ENCODE measurements at places on chromosomes 5 and 9.

DNA sequence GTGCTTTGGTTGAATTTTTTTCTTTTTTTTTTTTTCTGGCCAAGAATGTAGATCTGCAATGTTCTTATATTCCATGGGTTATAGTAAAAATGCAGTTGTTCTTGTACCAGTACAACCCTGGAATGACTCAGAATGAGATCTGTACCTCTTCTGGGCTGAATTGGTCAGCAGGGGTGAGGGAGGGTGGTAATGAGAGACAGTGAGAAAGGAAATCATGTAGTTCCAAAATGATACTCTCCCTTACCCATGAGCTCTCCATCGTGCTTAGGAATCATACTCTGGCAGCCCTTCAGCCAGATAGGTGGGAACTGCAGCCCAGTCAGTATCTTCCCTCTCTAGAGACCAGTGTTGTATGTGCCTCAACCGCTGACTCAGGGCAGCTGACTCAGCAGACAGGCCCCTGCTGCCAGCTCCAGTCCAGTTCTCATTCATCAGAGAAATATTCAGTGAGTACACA, 2.1 kb upstream of the GLIS3 start:
- peak; percentile 40 for DNase-seq

DNA sequence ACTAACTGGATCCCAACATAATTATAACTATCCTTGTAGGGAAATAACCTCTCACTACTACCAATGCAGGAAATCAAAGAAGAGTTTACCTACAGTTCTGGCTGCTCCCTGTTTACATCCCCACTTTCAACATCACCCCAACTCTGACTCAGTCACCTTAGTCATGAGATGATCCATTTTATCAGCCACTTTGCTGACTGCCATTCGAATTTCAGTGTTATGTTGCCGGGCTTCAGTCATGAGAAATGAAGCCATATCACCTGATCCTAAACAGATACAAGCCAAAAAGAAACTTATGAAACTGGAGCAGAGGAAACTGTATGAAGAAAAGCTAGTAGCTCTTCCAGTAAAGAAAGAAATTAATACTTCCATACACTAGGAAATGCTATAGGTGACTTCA, 33.7 kb downstream of the SLC31A2 start:
- no peak for DNase-seq

GRCh38 chr5:143986516-143987212, 174.7 kb downstream of the HMHB1 start:
- DNase-seq, result no peak

- no peak for DNase-seq
Observed at GRCh38 chr5:50435168-50435567, 5.9 kb downstream of the EMB start.

DNA sequence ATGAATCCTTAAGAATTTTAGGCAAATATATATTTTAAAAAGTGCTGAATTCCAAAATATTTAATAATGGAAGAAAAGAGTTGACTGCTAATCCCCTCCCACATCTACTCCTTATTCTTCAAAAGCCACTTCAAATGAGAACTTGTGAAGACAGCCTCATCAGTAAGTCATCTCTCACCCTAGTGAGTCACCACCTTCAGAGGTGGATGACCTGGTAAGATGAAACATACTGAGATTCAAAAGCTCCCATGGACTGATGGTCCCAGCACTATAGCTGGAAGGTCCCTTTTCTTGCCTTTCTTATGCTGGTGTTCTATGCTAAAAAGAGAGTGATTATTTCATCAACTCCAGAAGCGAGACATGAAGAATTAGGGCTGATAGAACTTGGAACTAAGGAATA, 37.8 kb upstream of the SPDL1 start:
- DNase-seq, result peak; percentile 21

GRCh38 chr9:32716955-32717543, 66.3 kb upstream of the TMEM215 start:
- no peak for DNase-seq

Measured in activated CD4-positive, alpha-beta T cell treated with anti-CD3 and anti-CD28 coated beads for 48 hours (primary cell).